Central memory CD4-positive, alpha-beta T cell (primary cell): ENCODE measurements at places on chromosomes 7 and 10.

- no peak for DNase-seq
These were observed 2.4 kb downstream of the LRIT1 start for GRCh38 chr10:84238909-84239308.

GRCh38 chr7:85749696-85750453, 563.0 kb upstream of the SEMA3D start:
- DNase-seq = no peak

- DNase-seq = no peak
These were observed 126.8 kb downstream of the COBL start for GRCh38 chr7:51189777-51190176.

GRCh38 chr10:131221632-131222277, 89.8 kb downstream of the TCERG1L start:
- no peak for DNase-seq

GRCh38 chr7:64558323-64558705, 4.6 kb downstream of the ZNF680 start:
- DNase-seq = no peak

GRCh38 chr10:100872034-100872791, 40.5 kb upstream of the SLF2 start:
- peak; percentile 7 for DNase-seq

- no peak for DNase-seq
These were observed 149.3 kb upstream of the FAM3C start for GRCh38 chr7:121545418-121545817.

DNA sequence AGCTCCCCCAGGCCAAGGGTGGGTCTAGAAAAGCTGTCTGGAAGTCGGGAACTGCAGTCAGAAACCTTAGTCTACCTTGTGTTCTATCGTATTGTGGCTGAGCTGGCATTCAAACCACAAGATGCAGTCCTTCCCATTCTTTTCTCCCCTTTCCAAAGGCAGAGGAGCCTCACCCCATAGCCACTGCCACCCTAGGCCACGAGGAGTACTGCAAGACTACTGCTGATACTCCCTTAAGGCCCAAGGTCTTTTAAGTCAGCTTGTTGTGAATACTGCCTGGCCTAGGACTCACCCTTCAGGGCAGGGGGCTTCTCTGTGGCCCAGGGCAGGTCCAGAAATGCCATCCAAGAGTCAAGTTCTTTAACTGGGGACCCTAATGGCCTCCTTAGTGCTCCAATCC, 214.5 kb upstream of the CNTNAP2 start:
- DNase-seq = no peak

DNA sequence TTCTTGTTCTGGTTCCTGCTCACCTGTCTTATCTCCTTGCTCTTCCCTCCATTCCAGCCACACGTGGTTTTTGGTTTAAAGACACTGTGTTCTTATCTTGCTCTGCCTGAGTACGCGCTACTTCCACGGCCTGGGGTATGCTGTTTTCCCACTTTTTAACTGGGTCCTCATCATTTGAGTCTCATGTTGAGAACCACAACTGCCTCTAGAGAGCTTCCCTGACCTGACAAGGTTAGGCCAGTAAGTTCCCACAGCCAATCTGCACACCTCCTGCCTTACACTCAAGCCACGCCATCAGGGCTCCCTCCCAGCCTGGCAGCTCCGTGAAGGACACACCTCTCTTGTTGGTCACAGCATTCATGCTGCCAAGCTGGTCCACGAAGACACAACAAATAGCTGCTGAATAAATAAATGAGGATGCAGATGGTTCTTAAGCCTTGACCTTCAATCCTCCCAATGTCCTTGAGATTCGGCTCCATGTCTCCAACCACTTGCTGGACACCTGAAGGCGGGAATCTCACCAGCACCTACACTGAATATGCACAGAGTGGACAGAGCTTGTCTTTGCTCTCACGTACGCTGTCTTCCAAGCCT, 201.7 kb upstream of the KLF14 start:
- DNase-seq = no peak

- no peak for DNase-seq
These were observed 230.3 kb downstream of the INHBA start for GRCh38 chr7:41472427-41473125.

GRCh38 chr7:80078886-80079285, 55.7 kb upstream of the GNAI1 start:
- no peak for DNase-seq

- DNase-seq = no peak
These were observed 6.8 kb upstream of the CLDN4 start for GRCh38 chr7:73823873-73824592.

DNA sequence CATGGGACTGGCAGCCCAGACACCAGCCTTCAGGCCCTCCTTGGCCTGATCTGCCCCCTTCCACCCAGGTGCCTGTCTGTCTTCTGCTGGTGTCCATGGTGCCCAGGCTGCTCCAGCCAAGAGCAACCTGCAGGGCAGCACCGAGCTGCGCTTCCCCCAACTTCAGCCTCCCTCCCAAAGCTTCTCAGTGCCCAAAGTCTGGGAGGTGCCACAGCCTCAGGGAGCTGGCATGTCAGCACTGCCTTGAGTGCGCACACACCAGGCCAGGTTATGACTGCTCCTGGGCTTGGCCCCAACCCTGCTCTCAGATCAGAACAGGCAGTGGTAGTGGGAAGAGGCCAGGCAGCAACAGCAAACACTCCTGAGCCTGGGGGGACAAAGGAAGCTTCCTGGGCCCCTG, 304.6 kb upstream of the NRG3 start:
- no peak for DNase-seq

DNA sequence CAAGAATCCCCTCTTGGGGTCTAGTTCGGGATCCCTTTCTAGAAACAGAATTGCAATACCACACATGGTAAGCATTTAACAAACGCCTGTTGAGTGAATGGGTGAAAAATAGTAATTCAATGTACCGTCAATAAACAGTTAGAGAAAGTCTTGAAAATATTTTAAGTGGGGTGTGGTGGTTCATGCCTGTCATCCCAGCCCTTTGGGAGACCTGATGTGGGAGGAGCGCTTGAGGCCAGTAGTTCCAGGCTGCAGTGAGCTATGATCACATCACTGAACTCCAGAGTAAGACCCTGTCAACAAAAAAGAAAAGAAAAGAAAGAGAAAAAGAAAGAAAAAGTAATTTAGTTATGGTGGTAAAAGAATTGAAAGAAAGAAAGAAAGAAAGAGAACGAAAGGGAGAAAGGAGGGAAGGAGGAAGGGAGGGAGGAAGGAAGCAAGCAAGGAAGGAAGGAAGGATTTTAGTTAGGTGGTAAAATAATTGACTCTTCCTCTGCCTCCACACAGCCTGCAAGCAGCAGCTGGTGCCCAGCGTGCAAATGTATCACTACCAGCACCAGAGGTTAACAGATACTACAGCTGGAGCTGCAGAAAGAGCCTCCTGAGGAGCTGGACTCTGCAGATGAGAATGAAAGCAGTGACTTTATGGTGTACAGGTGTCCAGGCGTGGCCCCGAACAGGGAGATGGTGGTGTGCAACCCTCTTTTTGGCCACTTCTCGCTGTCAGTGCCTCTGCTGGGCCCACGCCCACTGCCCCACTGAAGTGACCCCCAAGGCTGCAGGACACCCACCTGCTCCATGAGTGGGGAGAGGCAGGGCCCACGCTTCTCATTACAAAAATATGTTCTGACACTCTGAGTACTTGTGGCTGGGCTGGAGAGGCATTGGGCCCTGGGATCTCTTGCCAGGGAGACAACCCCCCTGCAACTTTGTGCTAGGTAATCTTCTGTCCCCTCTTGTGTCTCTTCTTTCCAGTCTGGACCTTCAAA, 135.4 kb downstream of the BAMBI start:
- no peak for DNase-seq

GRCh38 chr10:74056050-74056818, 58.3 kb downstream of the VCL start:
- peak; percentile 7 for DNase-seq

GRCh38 chr7:28530175-28530802, 118.0 kb downstream of the CREB5 start:
- DNase-seq = no peak

DNA sequence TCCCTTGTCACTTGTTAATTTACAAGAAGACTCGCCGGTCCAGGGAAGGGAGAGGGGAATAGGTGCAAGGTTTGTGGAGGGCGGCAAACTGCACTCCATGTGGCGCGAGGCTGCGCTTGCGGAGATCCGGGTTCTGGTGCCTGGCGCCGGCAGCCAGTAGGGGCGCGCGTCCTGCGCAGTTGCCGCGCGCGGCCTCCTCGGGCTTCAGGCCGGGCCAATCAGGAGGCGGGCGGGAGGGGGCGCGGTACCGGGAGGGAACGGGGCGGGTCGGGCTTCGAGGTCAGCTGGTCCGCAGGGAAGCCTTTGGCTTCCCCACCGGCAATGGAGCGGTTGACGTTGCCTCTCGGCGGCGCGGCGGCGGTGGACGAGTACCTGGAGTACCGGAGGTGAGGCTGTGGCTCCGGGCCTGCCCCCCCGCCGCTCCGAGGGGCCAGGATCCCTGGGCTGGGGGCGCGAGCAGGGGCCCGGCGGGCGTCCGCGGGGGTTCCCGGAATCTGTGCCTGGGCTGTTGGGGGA, at the start of gene FAM221A:
Gene FAM221A, plus strand, starts transcription at position 302 of the 516 bp plus-strand sequence. Its CDS starts 20 bp downstream, at position 322.
- DNase-seq = peak; percentile 69

GRCh38 chr10:92440578-92440977, 133.3 kb downstream of the IDE start:
- DNase-seq = no peak

DNA sequence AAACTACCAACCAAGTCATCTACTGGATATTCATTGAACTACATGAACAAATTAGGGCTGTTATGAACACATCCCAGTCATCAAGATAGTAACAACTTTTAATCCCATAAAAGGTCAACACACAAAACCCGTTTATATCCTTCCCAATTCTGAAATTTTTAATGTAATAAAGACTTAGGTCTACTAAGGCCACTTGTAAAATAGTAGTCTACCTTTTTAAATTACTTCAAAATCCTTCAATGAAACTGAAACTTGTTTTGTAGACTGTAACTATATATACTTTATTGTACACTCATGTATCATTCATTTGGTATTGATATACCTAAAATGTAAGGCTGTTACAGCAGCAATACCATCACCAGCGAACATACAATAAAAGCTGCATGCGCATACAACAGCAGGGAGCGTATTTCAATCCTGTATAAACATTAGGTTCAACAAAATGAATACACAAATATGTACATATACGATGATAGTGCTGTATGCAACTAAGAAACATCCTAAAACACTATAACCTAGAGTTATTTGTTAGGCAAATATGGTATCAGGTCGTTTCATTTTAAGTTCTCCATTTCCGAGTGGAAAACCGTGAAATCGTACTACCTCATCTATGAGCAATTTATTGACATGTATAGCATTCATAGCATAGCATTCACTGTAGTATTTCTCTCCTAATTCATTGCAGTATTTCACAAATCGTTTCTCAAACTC, 973 bp downstream of the ATAD1 start:
- DNase-seq = no peak

GRCh38 chr7:105352018-105352612, 36.6 kb downstream of the SRPK2 start:
- DNase-seq = peak; percentile 82

- DNase-seq = no peak
These were observed 1.7 kb upstream of the SLC18A3 start for GRCh38 chr10:49608166-49609005.

GRCh38 chr10:88952647-88953111, at the start of gene ACTA2:
TSS of gene ACTA2 (minus strand) at chr10:88952773. CDS start at chr10:88948930, 3,843 bp downstream.
- no peak for DNase-seq

DNA sequence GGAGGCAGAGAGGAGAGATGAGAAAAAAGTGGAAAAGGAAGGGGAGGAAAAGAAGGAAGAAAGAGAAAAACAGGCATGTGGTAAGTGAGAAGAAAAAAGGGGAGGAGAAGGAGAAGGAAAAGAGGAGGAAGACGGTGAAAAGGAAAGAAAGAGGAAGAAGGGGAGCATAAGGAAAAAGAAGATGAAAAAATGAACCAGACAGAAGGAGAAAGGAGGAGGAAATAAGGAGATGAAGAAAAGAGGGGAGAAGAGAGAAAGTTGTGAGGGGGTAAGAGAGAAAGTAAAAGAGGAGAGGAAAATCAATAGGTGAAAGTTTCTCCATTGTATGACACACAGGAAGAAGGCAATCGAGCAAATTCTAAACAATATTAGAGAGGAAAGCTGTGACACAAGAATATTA, 663.8 kb downstream of the GRID1 start:
- no peak for DNase-seq

DNA sequence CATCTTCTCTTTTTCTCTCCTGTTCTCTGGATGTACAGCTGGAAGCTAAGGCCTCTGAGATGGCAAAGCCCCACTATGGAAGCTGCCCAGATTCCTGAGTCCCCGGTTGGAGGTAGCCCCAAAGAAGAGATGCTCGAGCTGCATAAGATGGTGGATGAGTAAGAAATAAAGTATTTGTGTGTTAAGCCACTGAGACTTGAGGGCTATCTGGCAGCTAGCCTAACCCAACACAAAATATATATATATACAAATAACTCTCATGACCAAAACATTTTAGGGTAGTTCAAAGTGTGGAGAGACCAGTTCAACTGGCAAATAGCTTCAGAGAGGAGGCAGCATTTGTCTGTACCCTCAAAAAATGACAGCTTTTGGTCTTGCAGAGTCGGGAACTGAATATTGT, 72.4 kb upstream of the PDE1C start:
- DNase-seq = no peak

DNA sequence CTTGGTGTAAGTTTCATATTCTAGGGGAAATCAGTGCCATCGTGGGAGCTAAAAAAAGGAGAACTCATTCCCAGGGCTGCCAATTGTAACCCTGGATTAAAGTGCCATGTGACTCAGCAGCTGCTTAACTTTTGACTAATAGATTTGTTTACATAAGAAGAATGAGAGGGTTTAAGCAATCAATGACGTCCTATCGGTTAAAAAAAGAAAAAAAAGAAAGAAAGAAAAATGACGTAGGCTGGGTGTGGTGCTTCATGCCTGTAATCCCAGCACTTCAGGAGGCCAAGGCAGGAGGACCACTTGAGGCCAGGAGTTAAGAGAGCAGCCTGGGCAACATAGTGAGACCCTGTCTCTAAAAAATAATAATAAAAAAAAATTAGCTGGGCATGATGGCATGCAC, 116.2 kb upstream of the AFAP1L2 start:
- DNase-seq = no peak

DNA sequence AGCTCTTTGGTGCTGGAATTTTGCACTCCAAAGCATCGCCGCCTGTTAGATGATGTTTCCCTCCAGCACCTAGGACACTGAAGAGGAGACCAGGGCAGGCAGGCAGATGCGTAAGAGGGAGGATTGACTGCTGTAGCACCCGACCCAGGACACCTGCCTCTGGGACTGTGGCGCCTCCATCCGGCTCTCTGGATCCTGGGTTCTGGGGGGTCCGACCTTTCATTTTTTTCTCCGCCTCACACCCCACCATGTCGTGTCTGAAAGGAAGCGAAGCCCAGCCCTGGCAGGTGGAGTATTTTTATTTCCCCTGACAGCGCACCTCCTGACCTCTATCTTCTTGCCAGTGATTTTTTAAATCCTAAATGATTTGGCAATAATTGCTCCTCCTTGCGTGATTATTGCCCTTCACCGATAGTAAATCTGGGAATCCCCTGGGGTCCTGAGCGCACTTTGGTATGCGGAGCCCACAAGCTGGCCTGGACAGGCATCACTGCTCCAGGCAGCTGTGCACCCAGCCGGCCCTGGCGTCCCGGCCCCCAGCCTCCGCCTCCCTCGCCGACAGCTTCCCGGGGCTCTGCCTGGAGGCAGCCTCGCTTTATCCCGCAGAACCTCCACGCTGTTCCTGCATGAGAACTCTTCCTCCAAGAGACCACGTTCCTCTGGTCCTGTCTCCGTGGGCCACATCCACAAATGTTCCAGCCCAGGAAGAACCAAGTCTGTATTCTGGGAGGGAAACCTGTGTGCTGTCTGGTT, 48.4 kb downstream of the LHPP start:
- DNase-seq = no peak
